ENCODE measurements at places on chromosomes 5 and 9.
A peak's percentile ranks its signal among the peaks of the same experiment; 100 is the strongest.

DNA sequence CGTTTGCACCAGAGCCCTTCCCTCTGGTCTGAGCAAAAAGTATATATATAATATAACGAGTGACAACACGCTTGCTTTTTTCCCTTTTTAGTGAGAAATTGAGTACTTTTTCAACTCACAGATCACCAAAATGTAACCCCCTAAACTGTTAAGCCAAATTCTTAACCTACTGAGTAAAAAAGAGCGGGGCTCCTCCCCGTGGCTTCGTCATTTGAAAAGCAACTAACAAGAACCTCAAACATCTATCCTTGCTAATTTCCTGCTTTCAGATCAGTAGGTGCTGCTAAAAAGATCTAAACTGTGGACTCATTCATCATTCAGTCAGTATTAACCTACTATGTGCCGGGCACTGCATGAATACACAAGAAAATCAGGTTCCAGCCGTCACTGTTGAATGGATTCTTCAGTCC lies 1.0 kb upstream of the PTBP3 start:
- peak; percentile 21 for DNase-seq

DNA sequence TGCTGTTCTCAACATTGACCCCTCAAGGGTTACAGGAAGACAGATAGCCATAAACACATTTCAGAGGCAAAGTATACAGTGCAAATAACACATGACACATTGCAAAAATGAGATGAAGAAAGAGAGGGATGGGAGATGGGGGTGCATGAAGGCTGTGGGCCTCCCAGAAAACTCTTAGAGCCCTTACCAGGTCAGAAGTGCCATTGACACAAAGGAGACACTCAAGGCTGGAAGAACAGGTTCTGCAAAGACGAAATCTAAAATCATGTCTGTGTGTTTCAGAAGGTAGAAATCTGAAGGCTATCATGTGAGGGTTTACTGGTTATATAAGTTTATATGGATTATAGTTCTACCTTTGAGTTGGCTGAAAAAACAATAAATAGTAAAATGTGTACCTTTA lies 318.8 kb downstream of the BNC2 start:
- no peak for DNase-seq

DNA sequence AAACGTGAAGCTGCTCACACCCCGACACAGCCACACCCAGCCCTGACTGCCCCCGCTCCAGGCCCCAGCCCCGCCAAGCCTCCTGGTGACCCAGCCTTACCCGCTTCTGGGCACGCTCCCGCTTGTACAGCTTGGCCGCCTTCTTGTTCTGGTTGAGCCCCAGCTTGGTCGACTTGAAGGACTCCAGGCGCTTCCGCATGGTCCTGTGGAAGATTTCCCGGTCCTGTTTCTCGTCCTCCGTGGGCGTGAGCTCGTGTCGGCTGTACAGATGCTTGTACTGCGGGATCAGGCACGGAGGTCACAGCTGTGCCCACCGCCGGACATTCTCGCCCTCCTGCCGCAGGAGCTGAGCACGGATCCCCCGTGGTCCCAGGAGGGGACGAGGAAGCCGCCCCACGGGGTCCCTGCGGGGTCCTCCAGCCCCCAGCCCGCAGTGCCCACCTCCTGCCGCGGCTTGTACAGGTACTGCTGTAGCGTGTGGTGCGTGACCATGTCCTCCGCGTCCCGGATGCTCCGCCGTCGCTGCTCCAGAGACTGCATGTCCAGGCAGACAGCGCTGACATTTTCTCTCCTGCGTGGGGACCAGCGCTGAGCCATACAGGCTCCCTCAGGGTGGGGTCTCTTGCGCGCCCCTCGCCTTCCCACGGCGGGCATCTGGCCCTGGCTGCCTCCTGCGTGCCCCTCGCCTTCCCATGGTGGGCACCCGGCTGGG lies 33.3 kb downstream of the EXOC3 start:
- no peak for DNase-seq

DNA sequence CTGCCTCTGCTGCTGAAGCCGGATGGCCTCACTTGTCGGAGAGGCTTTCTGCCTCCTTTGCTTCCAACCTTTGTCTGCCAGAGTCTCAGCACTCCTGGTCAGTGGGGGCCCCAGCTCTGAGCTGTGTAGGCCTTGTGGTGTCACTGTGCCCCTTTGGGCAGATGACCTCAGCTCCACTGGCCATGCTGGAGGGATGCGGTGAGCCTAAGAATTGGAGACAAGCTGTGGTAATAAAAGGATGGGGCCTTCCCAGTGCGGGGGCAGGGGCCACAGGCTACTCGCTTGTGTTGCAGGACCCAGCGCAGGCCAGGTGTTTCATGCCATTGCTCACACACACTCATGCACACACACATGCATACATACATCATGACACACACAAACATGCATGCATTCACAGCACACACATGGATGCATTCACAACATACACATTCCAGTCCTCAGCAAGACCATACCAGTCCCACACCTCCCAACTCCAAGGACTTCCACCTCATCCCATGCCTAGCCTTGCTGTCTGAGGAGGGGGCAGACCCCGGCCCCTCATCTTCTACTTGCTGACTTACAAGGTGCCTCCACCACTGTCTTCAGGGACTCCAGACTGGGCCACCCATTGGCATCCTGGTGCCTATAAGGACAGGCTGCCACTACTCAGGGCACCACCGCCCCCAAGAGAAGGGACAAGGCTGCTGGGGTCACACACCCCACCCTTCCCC lies 237.7 kb downstream of the SYK start:
- no peak for DNase-seq

DNA sequence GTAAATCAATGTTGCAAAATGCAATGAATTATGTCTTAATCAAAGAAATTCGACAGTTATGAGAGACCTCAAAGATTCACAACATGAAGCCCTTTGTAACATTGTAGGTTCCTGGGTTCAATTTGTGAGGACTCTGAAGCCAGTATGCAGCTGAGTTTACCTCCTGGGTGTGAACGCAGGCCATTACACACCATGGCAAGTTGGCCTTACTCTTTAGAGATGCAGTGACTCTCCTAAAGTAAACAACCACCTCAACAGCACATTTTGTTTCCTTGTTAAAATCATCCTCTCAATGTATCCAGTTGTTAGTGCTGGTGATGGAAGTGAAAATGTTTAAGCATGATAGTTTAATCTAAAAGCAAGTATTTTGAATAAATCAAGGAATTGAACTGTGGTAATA lies 73.8 kb downstream of the JAKMIP2 start:
- DNase-seq = no peak

DNA sequence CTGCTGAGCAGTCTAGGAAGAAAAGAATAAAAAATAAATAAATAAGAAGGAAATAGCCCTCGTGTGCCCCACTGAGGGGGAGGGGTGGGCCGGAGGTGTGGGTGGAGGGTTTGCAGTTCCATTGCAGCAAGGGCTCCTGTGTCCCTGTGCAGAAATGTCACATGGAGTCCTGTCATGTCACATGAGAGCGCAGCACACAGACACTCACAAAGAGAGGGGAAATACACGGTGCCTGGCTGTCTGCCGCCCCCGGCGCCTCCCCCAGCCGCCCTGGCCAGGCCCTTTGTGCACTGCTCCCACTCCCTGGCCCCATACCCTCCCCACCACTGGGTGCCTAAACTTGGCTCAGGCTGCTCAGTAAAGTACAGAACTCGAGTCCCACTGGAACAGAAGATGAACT lies 55.6 kb upstream of the SPTLC1 start:
- DNase-seq = no peak
